GM13976 (cell line): ENCODE measurements at places on chromosomes 4 and X.

- DNase-seq: no peak
Measured at GRCh38 chr4:5888222-5889001, 4.5 kb downstream of the CRMP1 start.

DNA sequence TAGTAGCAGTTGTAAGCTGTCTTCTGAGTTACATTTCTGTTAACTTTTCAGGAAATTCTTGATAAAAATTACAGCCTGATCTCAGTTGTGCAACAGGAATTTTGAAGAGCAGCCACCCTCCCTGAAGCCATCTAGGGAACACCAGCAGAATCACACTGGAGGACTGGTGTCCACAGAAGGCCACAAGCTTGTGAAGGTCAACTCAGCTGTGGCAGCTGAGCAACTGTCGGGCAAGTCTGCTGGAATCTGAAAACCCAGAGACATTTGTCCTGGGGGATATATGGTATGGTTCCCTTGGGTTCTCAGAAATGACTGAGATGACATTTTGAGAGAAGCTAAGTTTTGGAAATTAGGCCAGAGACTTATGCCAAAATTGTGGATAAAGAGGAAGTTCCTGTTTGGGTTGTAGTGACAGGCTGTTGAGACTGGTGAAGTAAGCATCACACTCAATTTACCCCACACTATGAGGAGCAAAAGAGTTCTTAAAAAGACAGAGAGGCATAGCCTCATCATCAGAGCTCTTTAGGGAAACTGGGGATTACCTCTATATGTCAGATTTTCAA, 78.1 kb upstream of the TNIP3 start:
- no peak for DNase-seq

DNA sequence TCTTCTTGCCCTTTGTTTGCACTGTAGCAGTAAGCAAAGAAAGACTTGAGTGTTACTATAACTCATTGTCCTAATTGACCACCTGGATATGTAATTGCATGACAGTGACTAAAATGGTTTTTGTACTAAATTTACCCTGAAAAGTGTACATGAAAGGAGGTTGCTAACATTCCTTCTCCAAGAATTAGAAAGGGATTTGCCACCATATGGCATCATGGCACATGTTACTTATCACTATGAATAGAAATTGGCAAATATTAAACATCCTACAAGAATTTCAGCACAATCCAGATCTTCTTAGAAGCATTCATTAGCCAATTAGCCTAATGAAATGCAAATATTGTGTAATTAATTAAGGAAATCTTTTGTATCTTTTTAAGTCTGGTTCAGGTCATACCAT, 834.2 kb downstream of the STPG2 start:
- no peak for DNase-seq

DNA sequence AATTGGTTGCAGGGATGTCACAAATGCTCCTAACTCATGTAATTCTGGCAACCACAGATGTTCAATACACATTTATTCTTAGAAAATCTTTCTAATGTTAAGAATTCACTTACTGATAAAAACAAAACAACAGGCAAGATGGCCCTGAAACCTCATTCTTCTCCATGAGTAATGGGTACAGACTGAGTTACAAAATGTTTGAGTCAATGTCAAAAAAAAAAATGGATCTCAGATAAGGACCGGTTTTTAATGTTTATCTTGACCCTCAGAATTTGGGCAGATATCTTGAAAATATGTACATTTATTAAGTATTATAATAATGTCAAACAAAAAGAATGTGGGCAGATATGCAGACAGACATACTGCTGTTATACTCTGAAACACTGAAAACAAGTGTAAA, 1.8 kb upstream of the SULT1E1 start:
- no peak for DNase-seq
